ENCODE measurements at places on chromosomes 7 and 10. TPM values are rescaled to one million over a fixed set of nuclear protein-coding genes. Genes with fewer than 3 reads are reported as not detected.

DNA sequence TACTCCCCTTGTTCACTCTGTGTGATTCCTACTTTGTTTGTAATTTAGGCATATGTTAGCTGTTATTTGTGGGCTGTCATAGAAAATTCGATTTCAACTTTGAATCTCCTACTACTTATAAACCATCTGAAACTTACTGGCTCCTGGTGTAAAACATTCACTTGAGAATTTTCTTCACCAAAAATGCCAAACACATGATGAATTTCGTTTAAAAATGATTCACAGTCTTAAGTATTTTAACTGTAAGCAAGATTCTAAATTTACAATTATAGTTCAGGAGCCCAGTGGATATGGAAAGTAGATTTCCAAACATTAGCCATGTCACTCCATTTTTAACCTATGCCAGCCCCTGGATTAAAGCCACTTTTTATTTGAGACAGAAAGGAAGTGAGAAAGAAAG, 3.1 kb downstream of the CPED1 start:
- DNase-seq: peak; percentile 68

DNA sequence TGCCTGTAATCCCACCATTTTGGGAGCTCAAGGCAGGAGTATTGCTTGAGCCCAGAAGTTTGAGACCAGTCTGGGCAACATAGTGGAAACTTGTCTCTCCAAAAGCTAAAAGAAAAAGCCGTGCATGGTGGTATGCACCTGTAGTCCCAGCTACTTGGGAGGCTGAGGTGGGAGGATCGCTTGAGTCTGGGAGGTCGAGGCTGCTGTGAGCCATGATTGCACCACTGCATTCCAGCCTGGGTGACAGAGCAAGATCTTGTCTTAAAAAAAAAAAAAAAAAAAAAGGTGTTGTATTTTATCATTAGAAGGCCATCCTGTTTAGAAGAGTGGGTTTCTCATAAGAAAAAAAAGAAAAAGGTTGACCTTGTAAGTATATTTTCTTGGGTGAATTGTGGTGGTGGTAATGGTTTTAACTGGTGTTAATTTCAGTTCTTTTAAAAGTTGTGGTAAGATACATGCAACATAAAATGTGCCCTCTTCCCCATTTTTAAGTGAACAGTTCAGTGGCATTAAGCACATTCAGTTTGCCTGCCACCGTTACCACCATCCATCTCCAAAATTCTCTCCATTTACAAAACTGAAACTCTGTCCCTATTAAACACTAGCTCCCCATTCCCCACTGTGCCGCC, 34.7 kb downstream of the GRIFIN start:
- no peak for DNase-seq

- DNase-seq: no peak
These were observed 229.2 kb downstream of the TCF7L2 start for GRCh38 chr10:113179265-113179664.

KCNH2 gene
- 0.02 TPM for polyA plus RNA-seq

DNA sequence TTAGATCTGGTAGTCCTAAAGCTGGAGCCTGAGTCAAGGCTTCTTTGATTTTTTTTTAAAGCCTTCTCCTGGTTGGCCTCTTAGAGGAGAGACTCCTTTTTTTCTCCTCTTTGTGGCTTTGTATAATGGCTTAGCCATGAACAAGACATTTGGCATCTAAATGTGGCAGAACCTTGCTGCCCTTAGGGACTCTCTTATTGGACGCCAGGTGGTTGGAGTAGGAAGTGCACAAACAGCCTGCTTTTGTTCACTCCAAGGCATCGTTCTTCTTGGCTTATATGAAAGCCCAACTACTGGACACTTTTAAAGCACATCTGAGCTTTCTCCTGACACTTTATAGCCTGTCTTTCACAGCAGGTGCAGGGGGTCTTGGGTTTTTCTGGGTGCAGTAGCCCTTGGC, 25.0 kb downstream of the ZPBP start:
- DNase-seq: no peak

DNA sequence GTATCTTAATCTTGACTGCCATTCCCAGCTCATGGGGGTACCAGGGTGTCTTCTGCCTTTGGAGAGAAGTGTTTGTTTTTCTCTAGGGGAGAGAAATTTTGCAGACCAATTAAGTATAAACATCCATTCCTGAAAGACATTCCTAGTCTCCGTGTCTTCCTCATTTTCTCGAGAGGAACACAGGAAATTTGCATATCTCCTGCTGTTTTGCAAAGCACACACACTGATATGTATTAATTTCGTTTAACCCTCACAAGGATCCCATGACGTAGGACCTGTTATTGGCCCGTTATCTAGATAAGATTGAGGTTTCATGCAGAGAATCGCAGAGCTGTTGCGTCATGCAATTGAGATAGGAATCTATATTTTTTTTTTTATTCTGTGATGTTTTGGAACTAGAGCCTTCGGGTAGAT, 944 bp downstream of the RHBDD2 start:
- no peak for DNase-seq

- no peak for DNase-seq
These were observed 23.2 kb downstream of the STMP1 start for GRCh38 chr7:135685306-135686084.

GRCh38 chr7:79009647-79010046, 443.8 kb downstream of the MAGI2 start:
- DNase-seq: no peak

DNA sequence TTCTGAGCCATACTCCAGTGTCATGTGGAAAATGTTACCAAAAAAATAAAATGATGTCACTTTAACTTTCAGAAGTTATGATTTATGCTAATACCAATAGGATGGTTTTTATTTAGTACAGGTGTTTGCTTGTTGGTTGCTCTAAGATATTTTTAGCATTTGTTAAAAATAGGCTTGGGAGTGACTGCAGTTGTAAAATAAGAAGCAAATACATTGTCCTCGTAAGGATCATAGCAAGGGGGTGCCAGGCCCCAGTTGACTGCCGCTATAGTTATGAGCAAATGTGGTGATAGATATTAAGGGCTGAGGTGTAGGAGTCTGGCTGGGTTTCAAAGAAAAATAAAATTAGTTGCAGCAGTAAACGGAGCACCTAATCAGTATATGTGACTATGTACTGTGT, 354.4 kb upstream of the BMPER start:
- DNase-seq: no peak

- DNase-seq: no peak
These were observed at the start of gene SOSTDC1 for GRCh38 chr7:16465469-16466361. Gene SOSTDC1 (minus strand): TSS chr7:16465738. CDS start chr7:16465668, 70 bp downstream.

- DNase-seq: no peak
These were observed 100.0 kb downstream of the MTERF1 start for GRCh38 chr7:91780521-91780920.

GPC2 gene
- polyA plus RNA-seq: 1.9 TPM

DNA sequence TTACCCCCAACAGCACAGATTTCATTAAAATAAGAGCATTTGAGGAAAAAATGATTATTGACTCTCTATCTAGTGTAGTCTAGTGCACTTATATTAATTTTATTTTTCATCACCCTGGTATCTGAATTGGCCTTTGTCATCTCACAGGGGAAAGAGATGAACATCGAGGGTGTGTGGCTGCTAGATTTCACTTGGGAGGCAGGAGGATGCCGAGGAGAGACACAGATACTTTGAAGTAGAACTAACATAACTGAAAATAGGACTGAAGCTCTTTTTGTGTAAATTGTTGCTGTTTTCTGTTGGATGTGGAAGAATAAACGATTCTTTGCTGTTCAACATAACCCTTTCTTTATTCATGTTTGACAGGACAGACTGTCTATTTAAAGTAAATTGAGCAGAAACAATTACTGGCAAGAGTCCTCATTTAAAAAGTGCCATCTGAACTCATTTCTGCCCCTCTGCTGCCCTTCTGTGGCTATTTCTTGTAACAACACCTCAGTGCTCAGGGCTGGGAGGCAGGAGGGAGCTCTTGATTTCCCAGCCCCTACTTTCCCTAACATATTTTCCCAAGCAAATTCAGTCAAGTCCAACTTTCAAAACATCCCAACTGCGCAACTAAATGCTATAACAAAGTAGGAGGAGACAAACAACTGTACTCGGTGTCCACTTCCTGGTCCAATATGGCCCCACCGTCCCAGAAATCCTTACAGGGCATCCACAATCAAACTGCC, 15.6 kb downstream of the LYZL1 start:
- peak; percentile 14 for DNase-seq
